ENCODE measurements at places on chromosomes 4 and X.

- no peak for DNase-seq
Observed at GRCh38 chrX:131366407-131366806, 77.3 kb upstream of the IGSF1 start.

GRCh38 chrX:140815868-140816267 lies 106.3 kb downstream of the LINC00632 start:
- no peak for DNase-seq

- no peak for DNase-seq
Observed at GRCh38 chr4:185566972-185567371, 31.7 kb upstream of the PDLIM3 start.

DNA sequence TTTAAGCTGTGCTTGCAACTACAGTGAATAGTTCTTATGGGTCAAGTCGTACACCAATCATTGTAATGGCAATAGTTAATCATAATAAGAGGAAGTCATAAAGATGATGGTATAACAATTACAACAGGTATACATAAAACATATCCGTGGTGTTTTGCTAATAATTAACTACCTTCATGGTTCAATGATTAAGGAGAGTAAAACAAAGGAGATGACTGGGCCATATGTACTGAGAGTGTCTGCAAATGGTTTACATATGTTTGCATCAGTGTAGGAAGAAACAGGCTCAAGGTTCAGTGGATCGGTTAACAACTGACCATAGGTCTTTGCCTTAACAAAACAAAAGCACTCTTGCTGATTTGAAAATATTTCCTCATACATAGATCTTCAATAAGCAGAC lies 253.0 kb downstream of the COX7B2 start:
- DNase-seq = no peak

DNA sequence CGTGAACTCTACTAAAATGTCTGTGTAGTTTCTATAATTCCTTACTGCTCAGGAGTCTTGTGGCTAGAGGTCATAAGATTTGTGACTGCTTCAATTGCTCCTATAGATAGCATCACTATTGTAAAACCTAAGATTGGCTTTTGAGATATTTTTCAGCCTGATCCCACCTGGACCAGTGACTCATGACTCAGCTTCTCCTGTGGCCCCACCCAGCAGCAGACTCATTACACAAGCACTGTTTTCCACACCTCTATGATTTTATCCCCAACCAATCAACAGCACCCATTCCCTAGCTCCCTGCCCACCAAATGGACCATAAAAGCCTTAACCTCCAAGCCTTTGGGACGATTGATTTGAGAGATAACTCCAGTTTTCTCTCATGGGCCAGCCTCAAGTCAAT lies 1157.0 kb upstream of the INTU start:
- no peak for DNase-seq

DNA sequence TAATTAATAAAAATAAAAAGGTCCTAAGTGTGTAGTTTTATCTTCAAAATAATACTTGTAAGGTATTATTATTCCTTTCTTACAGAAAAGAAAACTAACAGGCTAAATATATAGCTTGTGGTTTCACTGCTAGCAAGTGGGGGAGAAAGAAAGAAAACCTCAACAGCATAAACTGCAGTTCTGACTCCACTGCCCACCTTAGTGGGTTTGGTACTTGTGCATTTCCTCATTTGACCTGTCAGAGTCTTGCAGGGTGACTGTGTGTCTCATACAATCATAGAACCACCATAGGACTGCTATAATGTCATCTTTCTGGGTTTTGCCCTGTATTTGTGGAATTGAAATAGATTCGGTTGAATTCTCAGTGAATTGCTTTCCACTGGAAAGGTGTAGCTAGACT lies 94.7 kb upstream of the PUDP start:
- no peak for DNase-seq

DNA sequence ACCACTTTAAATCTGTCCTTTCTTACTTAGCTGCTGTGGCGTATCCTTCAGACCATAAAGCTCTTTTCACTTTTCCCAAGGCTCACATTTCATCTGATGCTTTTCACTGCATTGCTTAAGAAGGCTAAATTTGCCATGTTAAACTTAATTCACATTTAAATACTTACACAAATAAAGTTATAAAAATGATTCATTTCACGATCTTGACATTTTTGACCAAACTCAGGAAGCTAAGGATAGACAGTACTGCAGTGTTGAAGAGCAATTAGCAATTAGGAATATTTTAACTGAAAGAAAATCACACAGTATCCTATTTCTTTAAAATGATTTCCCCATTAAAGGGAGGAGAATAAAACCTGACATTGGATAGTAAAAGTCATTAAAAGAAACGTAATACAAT lies 1038.6 kb downstream of the STPG2 start:
- no peak for DNase-seq

DNA sequence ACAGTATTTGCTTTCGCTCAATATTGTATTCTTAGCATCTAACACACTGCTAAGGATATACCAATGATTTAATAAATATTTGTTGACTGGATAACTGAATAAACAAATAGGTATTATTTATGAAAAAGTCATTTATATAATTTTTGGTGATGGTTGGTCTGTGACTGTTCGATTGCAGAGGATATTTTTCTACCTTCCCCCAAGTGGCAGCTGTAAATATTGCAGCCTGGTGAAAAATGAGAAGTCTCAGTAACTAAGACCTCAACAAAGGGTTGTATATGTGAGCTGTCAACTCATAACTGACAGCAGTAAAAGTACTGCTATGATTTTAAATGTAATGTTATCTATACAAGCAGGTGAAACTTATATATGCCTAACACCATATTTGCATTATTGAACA lies 36.0 kb downstream of the HTR2C start:
- DNase-seq = no peak

DNA sequence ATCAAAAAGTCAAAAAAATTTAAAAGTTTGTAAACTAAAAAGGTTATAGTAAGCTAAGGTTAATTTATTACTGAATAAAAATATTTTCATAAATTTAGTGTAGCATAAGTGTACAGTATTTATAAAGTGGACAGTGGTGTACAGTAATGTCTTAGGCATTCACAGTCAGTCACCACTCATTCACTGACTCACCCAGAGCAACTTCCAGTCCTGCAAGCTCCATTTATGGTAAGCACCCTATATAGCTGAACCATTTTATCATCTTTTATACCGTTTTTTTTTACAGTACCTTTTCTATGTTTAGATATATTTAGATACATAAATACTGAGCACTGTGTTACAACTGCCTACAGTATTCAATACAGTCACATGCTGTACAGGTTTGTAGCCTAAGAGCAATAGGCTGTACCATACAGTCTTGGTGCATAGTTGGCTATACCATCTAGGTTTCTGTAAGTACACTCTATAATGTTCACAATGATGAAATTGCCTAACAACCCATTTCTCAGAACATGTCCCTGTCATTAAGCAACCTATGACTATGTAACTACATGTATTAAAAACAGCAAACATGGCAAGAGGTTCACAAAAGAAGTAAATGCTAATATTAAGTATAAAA lies 18.6 kb downstream of the ACSL4 start:
- no peak for DNase-seq

- DNase-seq = no peak
Observed at GRCh38 chr4:2259541-2260343, 2.2 kb downstream of the MXD4 start.

- no peak for DNase-seq
Observed at GRCh38 chr4:168688584-168688983, 191.7 kb downstream of the PALLD start.

DNA sequence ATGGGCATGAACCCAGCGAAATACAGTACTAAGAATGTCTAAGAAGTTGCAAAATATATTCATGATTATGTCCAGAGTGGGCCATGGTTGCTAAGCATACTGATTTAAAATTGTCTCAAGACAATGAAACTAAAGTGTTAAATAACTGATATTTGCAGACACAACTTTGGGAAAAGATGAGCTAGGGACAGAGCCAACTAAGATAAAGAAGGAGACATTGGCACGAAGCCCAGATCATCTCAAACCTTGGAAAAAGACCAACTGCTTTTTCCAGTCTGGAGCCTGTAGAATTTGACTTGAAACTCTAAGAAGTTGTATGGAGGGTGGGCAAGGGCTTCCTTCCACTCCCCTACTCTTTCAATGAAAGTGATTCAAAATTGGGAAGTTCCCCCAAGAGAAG lies 108.5 kb upstream of the GLRA2 start:
- DNase-seq = no peak

- no peak for DNase-seq
Observed at GRCh38 chr4:77264826-77265225, 107.8 kb downstream of the CCNG2 start.

DNA sequence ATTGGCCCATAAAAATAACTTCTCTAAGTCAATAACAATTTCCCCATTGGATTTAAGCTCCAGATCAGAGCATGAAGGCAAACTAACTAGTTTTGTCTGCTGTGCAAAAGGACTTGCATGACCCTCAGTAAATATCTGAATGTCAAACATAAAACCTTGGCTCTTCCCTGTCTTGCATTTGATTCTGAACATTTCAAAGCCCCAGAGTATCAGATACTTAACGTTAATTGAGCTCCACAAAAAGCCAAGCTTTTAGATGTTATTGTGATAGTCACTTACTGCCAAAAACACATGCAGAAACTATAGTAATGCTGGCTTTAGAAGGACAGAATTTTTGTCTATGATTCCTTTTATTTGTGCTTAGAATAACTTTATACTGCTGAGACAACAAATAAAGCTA lies 664.2 kb downstream of the ADGRL3 start:
- DNase-seq = no peak

- no peak for DNase-seq
Observed at GRCh38 chr4:152325831-152326230, 210.1 kb downstream of the FBXW7 start.

- no peak for DNase-seq
Observed at GRCh38 chr4:40301603-40302002, 33.5 kb upstream of the CHRNA9 start.

DNA sequence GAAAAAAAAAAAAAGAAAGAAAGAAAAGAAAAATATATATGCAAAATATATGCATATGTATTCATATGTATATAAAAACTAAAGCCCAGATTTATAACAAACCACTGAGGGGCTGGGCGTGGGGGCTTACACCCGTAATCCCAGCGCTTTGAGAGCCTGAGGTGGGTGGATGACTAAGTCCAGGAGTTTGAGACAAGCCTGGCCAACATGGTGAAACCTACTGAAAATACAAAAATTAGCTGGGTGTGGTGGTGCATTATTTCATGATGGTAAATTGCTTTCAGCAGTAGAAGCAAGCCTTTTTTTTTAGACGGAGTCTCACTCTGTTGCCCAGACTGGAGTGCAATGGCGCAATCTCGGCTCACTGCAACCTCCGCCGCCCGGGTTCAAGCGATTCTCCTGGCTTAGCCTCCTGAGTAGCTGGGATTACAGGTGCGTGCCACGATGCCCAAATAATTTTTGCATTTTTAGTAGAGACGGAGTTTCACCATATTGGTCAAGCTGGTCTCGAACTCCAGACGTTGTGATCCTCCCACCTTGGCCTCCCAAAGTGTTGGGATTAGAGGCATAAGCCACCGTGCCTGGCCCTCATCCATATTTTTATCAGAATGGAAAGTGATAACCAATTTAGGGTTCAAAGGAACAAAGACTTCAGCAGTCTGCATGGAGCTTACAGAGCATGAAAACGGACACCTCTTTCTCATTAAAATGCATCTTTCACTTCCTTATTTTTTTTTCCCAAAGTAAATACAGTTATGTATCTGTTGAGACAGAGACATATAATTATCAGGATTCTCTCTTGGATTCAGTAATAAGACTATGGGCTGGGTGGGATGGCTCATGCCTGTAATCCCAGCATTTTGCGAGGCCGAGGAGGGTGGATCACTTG lies 27.7 kb upstream of the MOB1B start:
- no peak for DNase-seq

DNA sequence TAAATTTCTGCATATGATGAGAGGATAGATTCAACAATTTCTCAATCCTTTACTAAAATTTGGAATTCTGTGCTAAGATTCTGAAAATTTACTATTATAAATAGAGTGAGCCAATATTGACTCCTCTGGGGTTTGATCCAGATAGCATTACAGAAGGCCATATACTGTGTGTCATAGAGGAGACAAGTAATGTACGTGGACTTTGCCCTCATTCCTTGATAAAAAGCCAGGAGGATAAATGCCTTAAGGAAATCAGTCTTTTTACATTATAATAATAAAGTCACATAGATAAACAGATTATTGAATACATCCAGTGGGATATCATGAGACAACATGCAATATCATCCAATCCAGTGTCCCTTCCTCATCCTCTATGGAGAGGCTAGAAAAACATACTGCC lies 188.0 kb upstream of the HDX start:
- no peak for DNase-seq

DNA sequence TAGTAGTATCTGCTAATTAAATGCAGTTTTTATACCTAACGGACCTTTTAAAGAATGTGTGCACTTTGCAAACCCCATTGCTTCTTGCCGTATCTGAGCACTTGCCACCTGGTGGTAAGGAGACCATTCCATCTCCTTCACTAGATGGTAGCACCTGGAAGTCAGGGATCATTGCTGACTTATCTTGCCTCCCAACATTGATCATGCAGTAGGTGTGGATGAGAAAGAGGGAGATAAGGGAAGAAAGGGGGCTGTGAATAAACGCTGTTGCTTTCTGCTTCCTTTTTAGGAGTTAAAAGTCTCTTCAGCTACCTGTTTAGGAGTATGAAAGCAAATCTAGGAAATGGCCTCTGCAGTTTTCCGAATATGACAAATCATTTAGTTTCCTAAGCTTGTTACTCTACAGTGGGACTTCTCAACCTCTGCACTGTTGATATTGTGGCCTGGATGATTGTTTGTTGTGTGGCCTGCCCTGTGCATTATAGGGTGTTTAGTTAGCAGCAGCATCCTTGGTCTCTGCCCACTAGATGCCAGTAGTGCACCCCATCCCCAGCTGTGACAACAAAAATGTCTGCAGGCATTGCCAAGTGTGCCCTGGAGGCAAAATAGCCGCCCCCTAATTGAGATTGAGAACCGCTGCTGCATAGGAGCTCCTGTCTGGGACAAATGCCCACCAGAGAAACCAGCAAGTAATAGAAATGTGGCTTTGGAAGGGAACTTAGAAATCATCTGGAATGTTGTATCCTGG lies 38.8 kb downstream of the GAB1 start:
- no peak for DNase-seq

- no peak for DNase-seq
Observed at GRCh38 chrX:145393702-145394235, 146.5 kb downstream of the SPANXN1 start.

GRCh38 chr4:147617841-147618691 lies 869 bp downstream of the TMEM184C start:
- DNase-seq = no peak

GRCh38 chrX:135425026-135425965 lies 3.6 kb downstream of the SMIM10L2A start:
- no peak for DNase-seq

DNA sequence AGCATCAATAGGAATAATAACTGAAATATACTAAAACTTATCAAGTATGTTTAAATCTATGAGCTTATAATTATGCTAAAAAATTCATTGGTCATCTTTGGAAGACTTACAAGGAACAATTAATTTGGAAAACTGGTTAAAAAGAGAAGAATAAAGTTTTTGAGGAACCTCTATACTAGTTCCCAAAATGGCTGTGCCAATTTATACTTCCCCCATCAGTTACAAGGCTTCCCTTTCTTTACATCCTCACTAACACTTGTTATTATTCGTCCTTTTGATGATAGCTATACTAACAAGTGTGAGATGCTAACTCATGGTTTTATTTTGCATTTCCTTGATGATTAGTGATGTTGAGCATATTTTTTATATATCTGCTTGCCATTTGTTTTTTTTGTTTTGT lies 17.1 kb downstream of the OGT start:
- DNase-seq = no peak
